GM03348 (cell line): ENCODE measurements at places on chromosomes 13 and 19.

GRCh38 chr19:53771144-53771543 is 53.0 kb downstream of the NLRP12 start:
- no peak for DNase-seq

- no peak for DNase-seq
Observed at GRCh38 chr13:28464861-28465460, 30.0 kb downstream of the FLT1 start.

DNA sequence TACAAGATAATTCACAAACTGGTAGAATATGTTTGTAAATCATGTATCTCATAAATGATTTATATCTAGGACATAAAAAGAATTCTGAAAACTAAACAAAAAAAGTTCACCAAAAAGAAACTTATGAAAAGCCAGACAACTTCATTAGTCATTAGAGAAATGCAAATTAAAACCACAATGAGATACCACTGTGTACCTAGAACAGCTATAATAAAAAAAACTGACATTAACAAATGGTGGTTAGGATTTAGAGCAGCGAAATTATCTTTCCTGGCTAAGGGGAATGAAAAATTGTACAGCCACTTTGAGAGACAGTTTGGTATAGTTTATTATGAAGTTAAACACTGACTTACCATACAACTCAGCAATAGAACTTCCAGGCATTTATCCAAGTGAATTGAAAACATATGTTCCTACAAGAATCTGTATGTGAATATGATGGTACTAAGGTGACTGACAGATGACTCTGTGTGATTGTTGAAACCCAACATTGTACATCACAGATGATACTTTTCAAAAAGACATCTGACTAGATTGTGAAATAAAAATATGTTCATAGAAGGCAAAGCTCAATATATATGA is 41.8 kb downstream of the UGGT2 start:
- DNase-seq = peak; percentile 6

GRCh38 chr19:49400029-49400428 is 12.0 kb downstream of the KASH5 start:
- DNase-seq = no peak

DNA sequence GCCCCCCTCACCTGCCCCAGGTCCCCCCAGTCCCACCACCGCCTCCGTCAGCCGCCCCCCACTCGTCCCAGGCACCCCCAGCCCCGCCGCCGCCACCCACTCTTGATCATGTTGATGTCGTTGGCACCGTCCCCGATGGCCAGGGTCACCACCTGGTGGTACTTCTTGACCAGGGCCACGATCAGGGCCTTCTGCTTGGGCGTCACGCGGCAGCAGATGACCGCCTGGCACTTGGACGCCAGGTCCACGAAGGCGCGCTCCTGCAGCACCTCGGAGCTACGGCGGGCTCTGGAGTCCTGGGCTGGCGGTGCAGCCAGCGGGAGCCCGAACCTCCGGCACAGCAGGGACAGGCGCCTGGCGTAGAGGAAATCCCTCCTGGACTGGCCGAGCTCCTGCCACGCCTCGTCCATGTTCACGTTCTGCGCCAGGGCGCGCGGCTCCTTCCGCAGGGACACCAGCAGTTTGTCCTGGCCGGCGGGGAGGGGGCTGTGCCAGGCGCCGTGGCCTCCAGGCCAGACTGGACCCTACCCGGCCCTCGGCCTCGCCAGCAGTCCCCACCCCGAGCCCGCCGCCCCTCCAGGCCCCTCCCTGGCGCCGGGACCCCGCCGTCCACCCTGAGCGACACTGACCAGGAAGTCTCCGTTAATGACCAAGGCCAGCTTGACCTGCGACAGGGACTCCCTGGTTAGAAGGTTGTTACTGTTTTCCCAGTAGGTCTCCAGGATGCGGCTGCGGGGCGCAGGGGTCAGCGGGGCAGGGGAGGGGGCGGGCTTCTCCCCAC is 22.6 kb downstream of the ATP8B3 start:
- no peak for DNase-seq

GRCh38 chr13:97549201-97549600 is 115.2 kb downstream of the RAP2A start:
- no peak for DNase-seq

- no peak for DNase-seq
Observed at GRCh38 chr13:71829547-71829946, 37.5 kb downstream of the DACH1 start.

GRCh38 chr13:21747456-21747855 is 76.6 kb downstream of the FGF9 start:
- DNase-seq = no peak

GRCh38 chr13:65670014-65670625 is 1560.0 kb downstream of the PCDH9 start:
- no peak for DNase-seq

GRCh38 chr13:29541400-29541799 is 54.1 kb downstream of the SLC7A1 start:
- no peak for DNase-seq

GRCh38 chr13:49342454-49342853 is 94.7 kb downstream of the CDADC1 start:
- DNase-seq = no peak
